ENCODE measurements at places on chromosomes 3 and 15.
A peak's percentile ranks its signal among the peaks of the same experiment; 100 is the strongest.

DNA sequence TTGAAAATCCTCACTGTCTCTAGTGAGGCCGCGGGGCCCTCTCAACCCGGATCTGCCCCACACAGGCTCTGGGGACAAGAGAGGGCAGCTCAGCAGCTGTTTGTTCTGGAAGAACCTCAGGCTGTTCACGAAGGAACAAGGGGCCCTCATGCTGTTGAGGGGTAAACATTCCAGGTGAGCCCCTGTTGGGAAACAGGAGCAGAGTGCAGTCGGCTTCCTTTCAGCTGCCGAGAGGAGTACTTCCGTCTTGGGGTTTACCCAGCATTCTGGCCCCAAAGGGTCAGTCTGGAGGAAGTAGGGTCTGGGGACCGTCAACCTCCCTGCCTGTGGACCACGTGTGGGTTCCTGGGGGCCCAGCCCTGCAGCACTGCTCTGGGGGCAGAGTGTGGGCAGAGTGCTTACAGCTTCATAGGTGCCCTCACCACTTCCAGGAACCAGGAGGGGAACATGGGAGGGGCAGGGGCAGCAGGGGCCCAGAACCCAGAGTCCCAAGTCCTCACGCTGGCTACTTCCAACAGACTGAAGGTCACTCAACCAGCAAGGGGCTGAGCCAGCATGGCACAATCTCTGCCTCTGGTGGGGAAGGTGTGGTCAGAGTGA lies 49.2 kb upstream of the CTSH start:
- DNase-seq = no peak

DNA sequence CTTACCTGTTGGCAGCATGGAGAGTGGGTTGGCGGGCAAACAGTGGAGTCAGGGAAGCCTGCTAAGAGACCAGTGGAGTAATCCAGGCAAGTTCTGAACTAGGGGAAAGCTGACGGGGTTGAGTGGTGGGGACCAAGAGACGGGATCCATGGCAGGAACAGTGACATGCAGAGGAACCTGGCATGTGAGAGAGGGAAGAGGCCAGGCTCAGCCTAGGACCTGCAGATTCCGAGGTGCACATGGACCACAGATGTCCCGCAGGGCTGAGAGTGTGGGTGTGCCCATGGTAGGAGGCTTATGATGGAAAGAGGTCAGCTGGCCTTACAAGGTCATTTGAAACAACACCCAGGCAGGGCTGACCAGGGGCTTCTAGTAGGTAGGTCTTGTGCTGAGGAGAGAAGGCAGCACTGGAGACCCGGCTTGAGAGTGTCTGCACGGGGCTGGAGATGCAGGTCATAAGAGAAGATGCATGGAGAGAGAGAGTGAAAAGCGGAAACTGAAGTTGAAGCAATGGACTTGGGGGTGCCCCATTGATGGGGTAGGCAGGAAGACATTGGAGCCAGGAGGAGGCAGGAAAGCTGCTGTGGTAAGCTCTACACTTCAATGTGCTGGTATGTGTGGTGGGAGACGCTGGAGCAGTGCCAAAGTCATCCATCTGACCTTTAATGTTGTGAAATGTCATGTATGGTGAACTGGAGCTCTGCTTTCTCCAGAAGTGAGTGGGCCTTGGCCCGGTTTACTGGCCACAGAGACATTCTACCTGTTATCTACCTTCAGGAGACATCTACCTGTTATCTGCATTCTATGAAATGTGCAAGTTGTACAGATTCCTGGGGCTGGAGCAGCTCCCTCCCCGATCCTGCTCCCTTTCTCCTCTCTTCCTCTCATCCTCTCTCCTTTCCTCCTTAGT lies 4.6 kb downstream of the SPSB4 start:
- DNase-seq = no peak

DNA sequence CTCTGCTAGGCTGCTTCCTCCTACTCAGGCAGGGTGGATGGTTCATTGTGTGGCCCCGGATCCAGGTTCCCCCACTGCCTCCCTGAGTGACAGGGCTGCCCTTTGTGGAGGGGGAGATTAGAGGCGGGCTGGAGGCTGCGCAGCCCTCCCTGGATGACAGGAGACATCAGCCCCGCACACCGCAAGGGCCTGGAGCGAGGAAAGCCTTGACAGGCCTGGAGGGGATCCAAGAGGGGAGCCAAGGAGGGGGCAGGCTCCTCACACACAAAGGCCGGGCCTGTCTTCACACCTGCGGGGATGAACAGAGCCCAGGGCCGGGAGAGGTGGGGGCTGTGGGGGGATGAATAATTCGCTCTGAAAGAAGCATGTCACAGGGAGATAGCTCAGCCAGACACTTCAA lies 72.9 kb downstream of the RPN1 start:
- DNase-seq = no peak

GRCh38 chr3:94162700-94163099 lies 99.8 kb downstream of the NSUN3 start:
- DNase-seq = no peak

GRCh38 chr3:36991923-36992805 lies 767 bp downstream of the EPM2AIP1 start:
- peak; percentile 17 for DNase-seq
